GM12892 (cell line): ENCODE measurements at places on chromosomes 16 and 17.

- no peak for DNase-seq
Measured at GRCh38 chr16:1044460-1045309, 27.9 kb upstream of the SSTR5 start.

GRCh38 chr17:80198144-80198661 is 21.9 kb downstream of the SGSH start:
- no peak for DNase-seq

GRCh38 chr16:8199390-8199789 is 390.9 kb downstream of the TMEM114 start:
- DNase-seq = no peak

DNA sequence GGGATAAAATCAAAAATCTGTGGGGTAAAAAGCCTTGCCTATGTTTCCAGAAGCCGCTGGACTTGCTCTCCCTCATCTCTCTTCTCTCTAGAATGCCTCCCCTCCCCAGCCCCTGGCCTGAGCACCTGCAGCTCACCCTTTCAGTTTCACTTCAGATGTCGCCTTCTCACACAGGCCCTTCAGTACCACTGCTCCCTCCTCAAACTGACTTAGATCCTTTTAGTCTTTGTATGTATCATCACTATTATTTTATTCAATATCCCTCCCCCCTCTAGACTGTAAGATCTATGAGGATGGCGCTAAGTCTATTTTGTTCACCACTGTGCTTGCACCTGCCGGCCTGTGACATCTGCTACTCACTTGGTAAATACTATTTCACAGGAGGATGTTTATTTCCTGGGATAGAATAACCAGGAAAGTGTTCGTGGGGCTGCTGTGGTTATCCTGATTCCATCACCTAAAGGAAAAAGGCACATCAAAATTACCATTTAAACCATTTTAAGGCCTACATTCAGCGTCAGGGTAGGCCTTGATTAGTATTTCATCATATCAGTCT is 122.3 kb downstream of the MRTFB start:
- DNase-seq = peak; percentile 25

- DNase-seq = no peak
Measured at GRCh38 chr17:81837641-81838040, 2.8 kb upstream of the PPP1R27 start.

DNA sequence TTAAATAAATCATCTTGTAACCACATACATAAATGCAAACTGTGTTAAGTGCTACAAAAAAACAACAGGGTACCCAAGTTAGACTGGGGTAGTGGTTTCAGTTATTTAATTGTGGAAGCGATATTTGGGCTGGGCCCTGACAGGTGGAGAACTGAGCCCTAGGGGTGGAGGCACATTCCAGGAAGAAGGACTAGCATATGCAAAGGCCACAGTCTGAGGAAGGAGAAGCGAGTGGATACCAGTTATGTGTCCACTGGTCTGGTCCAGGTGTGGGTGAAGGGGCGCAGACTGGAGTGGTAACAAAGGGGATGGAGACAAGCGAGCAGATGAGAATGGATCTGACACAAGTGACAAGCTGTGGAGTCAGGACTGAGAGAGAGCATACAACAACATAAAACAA is 22.9 kb downstream of the TXNDC11 start:
- DNase-seq = no peak

- DNase-seq = no peak
Measured at GRCh38 chr16:1002399-1003166, 21.0 kb downstream of the SOX8 start.

DNA sequence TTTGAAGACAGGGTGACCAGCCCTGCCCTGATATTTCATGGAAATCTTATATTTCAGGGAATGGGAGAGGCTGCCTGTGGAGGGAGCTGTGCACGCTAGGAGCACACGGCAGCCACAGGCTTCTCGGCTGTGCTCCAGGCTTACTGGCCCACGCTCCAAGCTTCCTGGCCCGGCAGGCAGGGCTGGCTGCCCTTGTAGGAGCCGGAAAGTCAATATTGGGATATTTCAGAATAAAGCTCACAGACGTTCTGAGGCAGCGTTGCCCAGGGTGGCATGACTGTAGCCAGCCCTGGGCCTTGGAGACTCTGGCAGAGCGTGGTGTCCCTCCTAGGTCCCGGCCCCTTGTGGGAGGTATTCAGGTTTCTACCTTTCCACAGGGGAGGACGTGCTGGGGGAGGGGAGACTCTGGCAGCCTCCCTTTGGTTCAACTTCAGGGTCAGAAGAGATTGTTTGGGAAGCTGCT is 95.6 kb downstream of the NPIPB11 start:
- no peak for DNase-seq

DNA sequence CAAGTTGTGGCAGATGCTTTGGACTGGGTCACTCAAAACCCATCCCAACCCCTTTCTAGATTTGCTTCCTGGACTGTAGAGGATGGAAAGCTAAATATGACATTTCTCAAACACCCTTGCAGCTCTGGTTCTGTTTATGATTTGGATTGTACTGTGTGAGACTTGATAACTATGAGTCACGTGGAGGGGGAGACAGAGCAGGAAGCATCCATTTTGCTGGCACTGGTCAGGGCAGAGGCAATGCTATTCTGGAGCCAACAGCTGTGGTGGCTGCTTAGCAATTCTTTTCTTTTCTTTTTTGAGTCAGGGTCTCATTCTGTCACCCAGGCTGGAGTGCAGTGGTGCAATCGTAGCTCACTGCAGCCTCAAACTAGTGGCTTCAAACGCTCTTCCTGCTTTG is 13.6 kb upstream of the TERF2 start:
- DNase-seq = no peak

- DNase-seq = no peak
Measured at GRCh38 chr17:61380836-61381525, 18.7 kb upstream of the TBX2 start.

DNA sequence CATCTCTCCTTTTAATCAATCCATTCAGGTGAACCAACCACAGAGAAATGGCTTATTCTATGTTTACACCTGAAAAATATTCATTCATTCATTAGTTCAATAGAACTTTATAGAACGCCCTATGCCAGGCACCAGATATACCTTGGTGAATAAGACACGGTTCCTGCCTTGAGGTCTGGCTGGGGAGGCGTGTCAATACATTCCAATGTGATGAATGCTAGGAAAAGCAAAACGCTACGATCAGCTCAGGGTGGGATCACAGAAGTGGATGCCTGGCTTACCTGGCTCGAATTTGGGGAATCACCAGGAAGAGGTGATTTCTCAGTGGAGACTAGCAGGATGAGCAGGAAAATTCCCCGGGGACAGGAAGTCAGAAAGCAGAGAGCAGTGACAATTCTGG is 17.5 kb upstream of the WFIKKN2 start:
- DNase-seq = no peak

DNA sequence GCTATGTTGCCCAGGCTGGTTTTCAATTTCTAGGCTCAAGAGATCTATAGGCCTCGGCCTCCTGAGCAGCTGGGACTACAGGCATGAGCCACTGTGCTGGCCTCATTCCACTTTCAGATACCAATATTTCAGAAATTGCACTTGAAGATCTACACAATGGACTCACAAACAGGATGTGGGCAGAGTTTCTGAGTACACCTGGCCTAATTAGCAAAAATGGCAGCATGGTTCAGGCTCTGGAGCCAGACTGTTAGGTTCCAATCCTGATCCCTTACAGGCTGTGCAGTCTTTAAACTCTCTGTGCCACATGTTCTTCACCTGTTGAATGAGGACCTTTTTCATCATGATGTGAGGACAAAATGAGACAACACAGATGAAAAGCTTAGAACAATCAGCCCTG is 32.2 kb downstream of the RNF157 start:
- no peak for DNase-seq

DNA sequence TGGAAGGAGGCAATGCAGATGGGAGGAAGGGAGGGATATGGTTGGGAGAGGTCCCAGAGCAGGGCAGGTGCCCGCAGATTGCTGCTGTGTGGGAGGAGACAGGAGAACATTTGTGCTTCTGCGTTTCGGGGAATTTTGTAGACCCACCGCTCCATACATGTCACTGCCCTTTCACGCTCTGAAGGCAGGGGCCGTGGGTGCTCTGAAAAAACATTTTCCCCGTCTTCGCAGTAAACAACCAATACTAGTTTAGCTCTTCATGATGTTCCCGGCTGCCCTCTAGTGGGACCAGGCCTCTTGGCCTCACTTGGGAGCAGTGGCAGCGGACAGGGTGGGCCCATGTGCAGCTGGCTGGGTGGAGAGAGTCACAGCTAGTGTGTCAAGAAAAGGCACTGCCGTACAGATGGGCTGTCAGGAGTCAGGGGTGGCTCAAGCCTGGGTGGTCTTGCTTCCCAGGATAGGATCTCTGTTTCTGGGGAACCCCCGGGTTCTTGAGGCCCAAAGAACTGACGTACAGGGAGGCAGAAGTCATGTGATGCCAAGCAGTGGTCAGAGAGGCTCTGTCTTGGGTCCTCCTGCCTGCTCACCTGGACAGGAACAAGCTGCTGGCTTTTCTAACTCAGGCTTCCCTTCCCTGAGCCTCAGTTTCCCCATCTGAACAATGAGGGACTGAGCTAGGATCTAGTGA is 46.5 kb upstream of the CPNE2 start:
- DNase-seq = peak; percentile 47

- DNase-seq = no peak
Measured at GRCh38 chr17:28041844-28042656, 427 bp upstream of the NLK start.

DNA sequence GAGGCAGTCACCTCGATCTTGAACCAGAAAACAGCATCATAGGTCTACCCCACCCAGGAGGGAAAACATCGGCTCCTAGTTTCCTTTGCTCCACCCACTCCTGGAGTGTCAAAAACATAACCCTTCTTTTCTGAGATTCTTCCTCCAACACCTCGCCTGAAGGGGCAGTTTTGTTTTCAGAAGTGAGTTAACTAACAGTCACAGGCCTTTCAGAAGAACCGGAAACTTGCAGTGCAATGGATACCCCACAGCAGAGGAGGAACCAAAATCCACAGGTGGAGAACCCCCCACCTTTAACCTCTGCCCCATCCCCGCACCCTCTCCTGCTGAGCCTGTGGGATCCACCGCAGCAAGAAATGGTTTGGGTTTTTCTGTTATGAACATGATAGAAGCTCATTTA is 7.8 kb upstream of the TEX2 start:
- no peak for DNase-seq

DNA sequence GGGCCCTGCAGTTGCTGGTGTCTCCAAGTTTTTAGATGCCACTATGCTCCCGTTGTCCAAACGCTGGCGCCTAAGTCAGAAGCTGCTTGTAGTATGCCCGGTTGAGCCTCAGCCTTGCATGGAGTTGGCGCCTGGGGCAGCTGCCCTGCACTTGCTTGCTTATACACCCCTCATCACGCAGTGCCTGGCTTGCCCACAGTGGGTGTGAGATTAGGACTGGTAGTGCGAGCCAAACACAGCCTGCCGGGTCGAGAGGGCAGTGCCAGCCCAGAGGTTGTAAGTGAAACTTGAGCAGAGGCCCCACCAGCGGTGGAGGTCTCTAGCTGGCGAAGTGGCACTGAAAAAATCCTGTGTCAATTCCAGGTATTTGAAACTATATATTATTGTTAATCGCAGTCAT is 90.3 kb downstream of the ITFG1 start:
- no peak for DNase-seq

GRCh38 chr16:48533931-48534330 is 76.0 kb downstream of the N4BP1 start:
- no peak for DNase-seq

DNA sequence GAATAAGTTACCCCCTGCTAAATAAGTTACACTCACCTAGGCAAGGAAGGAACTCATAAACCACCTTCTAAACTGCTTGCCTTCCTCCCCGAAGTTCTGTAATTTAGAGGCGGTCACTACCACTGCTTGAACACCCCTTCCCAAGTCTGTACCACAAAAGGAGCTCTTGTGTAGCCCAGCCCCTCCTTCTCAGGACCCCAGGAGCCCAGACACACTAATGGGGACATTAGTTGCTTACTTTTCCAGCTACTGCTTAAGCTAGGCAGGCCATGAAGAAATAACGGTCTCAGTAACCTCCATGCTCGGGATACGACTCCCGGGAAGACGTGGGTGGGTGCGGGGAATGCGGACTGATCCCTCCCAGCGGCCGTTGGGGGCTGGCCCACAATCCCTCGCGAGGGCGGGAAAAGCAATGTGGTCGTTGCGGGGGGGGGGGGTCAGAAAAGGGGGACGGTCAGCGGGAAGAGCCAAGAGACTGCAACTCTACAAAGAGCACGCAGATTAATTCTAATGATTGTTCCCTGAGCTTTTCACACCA is at the start of gene TEX14:
TSS of gene TEX14 (minus strand) at position 345 of the 538 bp plus-strand sequence. CDS start 40,044 bp downstream, outside the sequence.
- DNase-seq = no peak

- peak; percentile 19 for DNase-seq
Measured at GRCh38 chr16:14489460-14489859, 140.6 kb downstream of the PARN start.

GRCh38 chr17:35486920-35487732 is 38.6 kb upstream of the SLFN13 start:
- DNase-seq = peak; percentile 64

- no peak for DNase-seq
Measured at GRCh38 chr16:17330044-17330443, 140.7 kb downstream of the XYLT1 start.

- DNase-seq = no peak
Measured at GRCh38 chr16:9476744-9477143, 385.3 kb downstream of the HAPSTR1 start.

DNA sequence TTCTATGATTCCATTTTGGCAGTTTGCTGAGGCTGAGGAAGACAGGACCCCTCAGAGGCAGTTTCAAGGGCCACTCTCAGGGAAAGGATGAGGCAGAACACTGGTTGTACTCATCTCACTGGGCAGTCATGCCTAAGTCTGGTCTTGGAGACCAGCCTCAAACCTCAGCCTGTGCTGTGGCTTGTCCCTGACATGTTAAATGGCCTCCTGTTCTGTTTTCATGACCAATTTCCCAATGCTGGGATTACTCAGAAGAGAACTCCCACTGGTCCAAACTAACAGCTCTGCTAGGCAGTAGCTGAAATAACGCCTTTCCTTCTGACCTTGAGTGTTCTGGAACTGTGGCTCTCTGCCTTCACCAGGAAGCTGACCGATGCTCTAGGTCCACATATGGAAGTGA is 8.4 kb upstream of the SPDYE4 start:
- DNase-seq = no peak

DNA sequence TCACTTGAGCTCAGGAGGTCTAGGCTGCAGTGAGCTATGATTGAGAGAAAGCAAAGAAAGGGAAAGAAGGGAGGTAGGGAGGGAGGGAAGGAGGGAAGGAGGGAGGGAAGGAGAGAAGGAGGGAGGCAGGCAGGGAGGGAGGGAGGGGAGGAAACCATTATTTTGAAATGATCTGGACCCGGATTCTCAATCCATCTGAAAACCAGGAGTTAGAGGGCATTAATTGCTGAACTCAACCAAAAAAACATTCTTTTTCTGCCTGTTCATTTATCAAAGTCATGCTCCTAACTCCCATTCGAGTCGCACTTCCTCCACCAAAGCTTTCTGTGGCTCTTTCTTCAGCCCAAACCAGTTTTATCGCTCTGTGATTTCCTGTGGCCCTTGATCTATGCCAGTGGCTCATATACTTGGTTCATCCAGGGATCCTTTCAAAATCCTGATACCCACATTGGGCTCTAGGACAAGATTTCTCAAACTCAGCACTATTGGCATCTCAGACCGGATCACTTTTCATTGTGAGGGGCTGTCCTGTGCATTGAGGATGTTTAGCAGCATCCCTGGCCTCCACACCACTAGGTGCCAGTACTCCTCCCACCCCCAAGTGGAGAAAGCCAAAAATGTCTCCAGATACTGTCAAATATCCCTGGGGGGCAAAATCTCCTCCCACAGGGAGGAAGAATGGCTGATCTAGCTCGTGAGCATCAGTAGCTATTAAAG is 38.2 kb downstream of the CMTM4 start:
- no peak for DNase-seq

GRCh38 chr17:1001640-1002411 is 4.9 kb downstream of the TIMM22 start:
- no peak for DNase-seq

GRCh38 chr17:70106551-70106950 is 31.5 kb downstream of the KCNJ16 start:
- no peak for DNase-seq

GRCh38 chr17:40895106-40895730 is 10.2 kb upstream of the KRT20 start:
- no peak for DNase-seq
